Colonic mucosa (tissue), 4 donors: ENCODE measurements at places on chromosomes 5 and 9. TPM values are rescaled to one million over a fixed set of nuclear protein-coding genes. Genes with fewer than 3 reads are reported as not detected.

GRCh38 chr5:170818232-170818631 lies 34.7 kb downstream of the GABRP start:
- no peak overlapping the region for H3K27ac ChIP-seq
- no peak for DNase-seq
- H3K4me3 ChIP-seq: no peak overlapping the region
- H3K36me3 ChIP-seq: no peaks in the 10 kb centered on the region
- no peaks in the 10 kb centered on the region for H3K27me3 ChIP-seq

GRCh38 chr5:74414228-74414627 lies 226.3 kb downstream of the ENC1 start:
- DNase-seq: no peak
- no peaks in the 10 kb centered on the region for H3K27me3 ChIP-seq
- no peak overlapping the region for H3K27ac ChIP-seq
- no peaks in the 10 kb centered on the region for H3K36me3 ChIP-seq
- H3K4me1 ChIP-seq: no peaks in the 10 kb centered on the region
- no peak overlapping the region for H3K4me3 ChIP-seq

- H3K4me1 ChIP-seq: no peaks in the 10 kb centered on the region
- no peak for DNase-seq
- no peak overlapping the region for H3K27ac ChIP-seq
- H3K27me3 ChIP-seq: no peaks in the 10 kb centered on the region
- H3K4me3 ChIP-seq: no peak overlapping the region
Observed at GRCh38 chr9:18942801-18943200, 90.2 kb downstream of the SAXO1 start.

GRCh38 chr5:171614511-171614910 lies 171.1 kb upstream of the SMIM23 start:
- no peaks in the 10 kb centered on the region for H3K27me3 ChIP-seq
- H3K36me3 ChIP-seq: no peaks in the 10 kb centered on the region
- no peak for DNase-seq
- no peak overlapping the region for H3K27ac ChIP-seq
- no peaks in the 10 kb centered on the region for H3K4me1 ChIP-seq

- no peak for DNase-seq
- no peak overlapping the region for H3K27ac ChIP-seq
- no peaks in the 10 kb centered on the region for H3K4me1 ChIP-seq
- no peaks in the 10 kb centered on the region for H3K27me3 ChIP-seq
Observed at GRCh38 chr9:121217609-121218292, 16.1 kb upstream of the RAB14 start.

- no peak overlapping the region for H3K27ac ChIP-seq
- H3K36me3 ChIP-seq: no peaks in the 10 kb centered on the region
- H3K4me3 ChIP-seq: peak overlapping the region; percentile 36
- DNase-seq: peak; percentile 80
- H3K27me3 ChIP-seq: no peaks in the 10 kb centered on the region
- H3K4me1 ChIP-seq: no peaks in the 10 kb centered on the region
Observed at GRCh38 chr5:117454716-117455212, 880.1 kb upstream of the SEMA6A start.

GRCh38 chr9:5593904-5594303 lies 35.0 kb upstream of the RIC1 start:
- no peak for DNase-seq
- no peak overlapping the region for H3K27ac ChIP-seq
- no peaks in the 10 kb centered on the region for H3K4me1 ChIP-seq
- H3K27me3 ChIP-seq: no peaks in the 10 kb centered on the region
- no peak overlapping the region for H3K4me3 ChIP-seq

GRCh38 chr5:168734620-168735300 lies 155.6 kb upstream of the PANK3 start:
- no peaks in the 10 kb centered on the region for H3K27me3 ChIP-seq
- no peaks in the 10 kb centered on the region for H3K36me3 ChIP-seq
- no peak overlapping the region for H3K27ac ChIP-seq

DNA sequence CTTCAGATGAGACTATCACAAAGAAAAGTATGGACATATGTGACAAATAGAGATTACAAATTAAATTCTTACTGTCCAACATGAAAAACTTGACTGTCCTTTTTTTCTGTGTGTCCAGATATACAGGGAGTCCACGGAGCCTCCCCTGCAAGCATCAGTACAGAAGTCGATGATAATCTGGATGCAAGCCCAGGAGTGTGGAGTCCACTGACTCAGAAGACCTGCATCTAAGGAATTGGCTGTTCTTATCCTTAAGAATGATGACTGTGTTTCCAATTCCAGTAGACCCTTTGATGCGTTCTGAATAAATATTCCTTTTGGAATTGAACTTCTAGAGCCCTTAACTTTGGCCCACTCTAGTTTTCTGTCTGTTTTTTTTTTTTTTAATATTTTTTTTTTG lies 56.7 kb upstream of the TAF11L2 start:
- no peaks in the 10 kb centered on the region for H3K4me1 ChIP-seq
- no peaks in the 10 kb centered on the region for H3K27me3 ChIP-seq
- H3K4me3 ChIP-seq: no peak overlapping the region
- H3K27ac ChIP-seq: no peak overlapping the region

GRCh38 chr9:124726886-124727285 lies 44.2 kb downstream of the NR6A1 start:
- no peaks in the 10 kb centered on the region for H3K36me3 ChIP-seq
- no peak for DNase-seq
- H3K4me1 ChIP-seq: no peaks in the 10 kb centered on the region
- H3K27me3 ChIP-seq: no peaks in the 10 kb centered on the region
- no peak overlapping the region for H3K4me3 ChIP-seq
- no peak overlapping the region for H3K27ac ChIP-seq

DNA sequence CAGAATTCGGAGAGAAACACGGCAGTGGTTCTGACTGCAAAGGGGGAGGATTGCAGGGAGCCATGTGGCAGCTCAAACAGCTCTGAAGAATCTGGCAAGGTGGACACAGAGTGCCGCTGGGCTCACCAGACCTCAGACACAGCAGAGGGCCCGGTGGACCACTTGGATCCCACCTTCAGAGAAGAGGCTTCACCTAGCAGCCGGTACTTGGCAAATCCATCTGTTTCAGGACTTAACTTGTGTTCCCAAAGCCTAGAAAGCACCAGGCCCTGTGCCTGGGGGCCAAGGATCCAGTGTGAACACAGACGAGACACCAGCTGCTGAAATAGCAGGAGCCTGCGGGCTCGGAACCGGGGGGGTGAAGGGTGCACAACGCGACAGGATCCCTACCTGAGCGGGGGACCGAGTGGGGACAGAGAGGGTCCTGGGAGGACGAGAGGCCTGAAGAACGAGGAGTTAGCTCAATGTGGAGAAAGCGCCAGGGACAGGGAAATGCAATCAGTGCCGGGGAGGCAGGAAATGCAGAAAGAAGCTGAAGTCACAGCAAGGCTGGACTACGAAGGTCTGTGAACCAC lies 44.6 kb downstream of the BTNL9 start:
- H3K27me3 ChIP-seq: no peaks in the 10 kb centered on the region
- DNase-seq: no peak
- H3K4me1 ChIP-seq: no peaks in the 10 kb centered on the region
- H3K36me3 ChIP-seq: no peaks in the 10 kb centered on the region
- no peak overlapping the region for H3K4me3 ChIP-seq

DNA sequence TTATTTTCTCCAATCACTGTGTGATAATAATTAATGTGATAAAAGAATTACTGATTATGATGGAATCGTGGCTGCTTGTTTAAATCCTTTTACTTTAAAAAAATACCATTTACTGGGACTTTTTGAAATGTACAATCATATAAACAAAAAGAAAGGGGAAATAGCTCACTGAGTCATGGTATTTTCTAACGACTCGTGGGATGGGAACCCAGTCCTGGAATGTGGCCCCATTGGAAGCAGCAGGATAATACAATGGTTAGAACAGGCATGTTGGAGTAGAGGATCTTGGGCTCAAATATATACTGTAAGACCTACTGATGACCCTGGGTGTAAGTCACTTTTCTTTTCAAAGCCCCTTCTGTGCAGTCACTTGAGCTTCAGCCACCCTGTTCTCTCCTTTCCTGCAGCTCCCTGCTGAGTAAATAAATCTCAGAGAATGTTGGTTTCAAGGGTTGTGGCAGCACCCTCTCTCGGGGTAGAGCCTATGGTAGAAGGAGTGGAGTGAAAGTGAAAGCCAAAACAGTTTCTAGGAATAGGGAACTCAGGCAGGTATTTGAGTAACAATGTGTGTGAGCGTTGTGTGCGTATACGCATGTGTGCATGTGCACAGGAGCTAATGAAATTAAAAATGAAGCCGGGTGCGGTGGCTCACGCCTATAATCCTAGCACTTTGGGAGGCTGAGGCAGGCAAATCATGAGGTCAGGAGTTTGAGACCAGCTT lies 40.8 kb upstream of the LARP1 start:
- DNase-seq: peak; percentile 60
- H3K4me3 ChIP-seq: peak overlapping the region; percentile 16
- no peaks in the 10 kb centered on the region for H3K27me3 ChIP-seq
- H3K4me1 ChIP-seq: peaks cover 6% of the 10 kb centered on the region
- H3K36me3 ChIP-seq: no peaks in the 10 kb centered on the region
- peak overlapping the region; percentile 65 for H3K27ac ChIP-seq

DNA sequence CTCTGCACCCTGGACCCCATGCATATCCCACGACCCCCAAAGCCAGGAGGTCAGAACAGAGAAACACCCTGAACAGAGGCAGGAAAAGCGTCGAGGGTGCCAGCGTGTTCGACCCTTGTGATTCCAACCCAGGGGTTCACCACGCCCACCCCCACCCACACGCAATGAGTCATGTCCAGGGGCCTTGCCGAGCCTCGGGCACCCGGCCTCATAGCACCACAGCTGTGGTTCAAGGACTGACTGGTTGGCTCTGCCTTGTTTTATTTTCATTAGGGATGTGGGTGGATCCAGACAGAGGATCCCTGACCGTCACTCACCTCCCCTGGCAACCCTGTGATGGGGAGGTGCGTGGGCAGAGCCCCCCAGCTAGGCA lies 9.5 kb upstream of the QSOX2 start:
- H3K4me1 ChIP-seq: no peaks in the 10 kb centered on the region
- no peaks in the 10 kb centered on the region for H3K27me3 ChIP-seq
- H3K27ac ChIP-seq: no peak overlapping the region
- DNase-seq: no peak

GRCh38 chr5:2577312-2578036 lies 174.0 kb downstream of the IRX2 start:
- no peaks in the 10 kb centered on the region for H3K27me3 ChIP-seq
- H3K4me1 ChIP-seq: no peaks in the 10 kb centered on the region
- H3K27ac ChIP-seq: no peak overlapping the region
- DNase-seq: no peak

GRCh38 chr5:139178935-139179334 lies 19.2 kb downstream of the SIL1 start:
- H3K27me3 ChIP-seq: no peaks in the 10 kb centered on the region
- no peak overlapping the region for H3K4me3 ChIP-seq
- H3K27ac ChIP-seq: peak overlapping the region; percentile 9
- H3K4me1 ChIP-seq: peaks cover 5% of the 10 kb centered on the region
- DNase-seq: no peak

DNA sequence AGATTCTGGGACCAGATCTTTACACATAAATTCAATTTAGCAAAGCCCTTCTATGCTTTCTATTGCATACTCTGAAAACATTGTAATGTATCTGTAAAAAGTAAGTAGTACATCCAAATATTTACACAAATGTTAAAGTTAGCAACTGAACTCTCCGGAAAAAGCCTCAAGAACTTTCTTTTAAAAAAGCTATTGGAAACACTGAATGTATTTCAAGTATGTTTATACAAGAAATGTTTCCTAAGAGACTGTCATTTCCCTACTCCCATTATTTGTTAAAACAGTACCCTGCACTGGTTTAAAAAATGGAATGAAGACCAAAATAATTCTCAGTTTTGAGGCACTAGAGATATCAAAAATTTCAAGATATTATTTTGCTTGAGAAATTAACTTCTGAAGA lies 44.8 kb upstream of the TRIM36 start:
- no peaks in the 10 kb centered on the region for H3K36me3 ChIP-seq
- no peak for DNase-seq
- H3K27me3 ChIP-seq: no peaks in the 10 kb centered on the region

DNA sequence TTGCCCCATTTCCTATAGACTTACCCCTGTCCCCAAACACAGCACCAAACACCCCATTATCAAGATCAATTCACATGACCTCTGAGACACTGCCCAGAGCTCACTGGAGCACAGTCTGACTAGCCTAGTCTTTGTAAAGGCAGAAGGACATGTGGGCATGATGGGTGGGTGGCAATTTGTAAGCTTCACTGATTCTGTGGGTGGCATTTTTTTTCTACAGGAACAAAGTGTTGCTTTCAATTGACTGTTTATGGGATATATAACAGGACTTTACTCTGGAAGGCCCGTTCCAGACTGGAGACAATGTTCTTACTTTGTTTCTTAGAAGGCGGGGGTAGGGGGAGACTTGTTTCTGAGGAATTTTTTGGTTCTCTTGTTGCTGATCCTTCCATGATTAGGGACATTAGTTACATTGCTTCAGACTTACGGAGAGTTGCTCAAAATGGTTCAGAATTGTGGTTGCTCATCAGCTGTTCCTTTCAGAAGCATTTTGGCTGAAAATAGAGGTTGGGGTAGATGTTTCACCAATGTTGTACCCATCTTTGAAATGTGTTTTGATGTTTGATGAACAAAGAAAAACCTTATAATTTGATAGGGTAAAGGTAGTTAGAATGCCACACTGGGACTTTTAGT lies 20.2 kb downstream of the NNT start:
- DNase-seq: no peak
- H3K4me1 ChIP-seq: no peaks in the 10 kb centered on the region
- no peak overlapping the region for H3K27ac ChIP-seq
- H3K4me3 ChIP-seq: no peak overlapping the region

DNA sequence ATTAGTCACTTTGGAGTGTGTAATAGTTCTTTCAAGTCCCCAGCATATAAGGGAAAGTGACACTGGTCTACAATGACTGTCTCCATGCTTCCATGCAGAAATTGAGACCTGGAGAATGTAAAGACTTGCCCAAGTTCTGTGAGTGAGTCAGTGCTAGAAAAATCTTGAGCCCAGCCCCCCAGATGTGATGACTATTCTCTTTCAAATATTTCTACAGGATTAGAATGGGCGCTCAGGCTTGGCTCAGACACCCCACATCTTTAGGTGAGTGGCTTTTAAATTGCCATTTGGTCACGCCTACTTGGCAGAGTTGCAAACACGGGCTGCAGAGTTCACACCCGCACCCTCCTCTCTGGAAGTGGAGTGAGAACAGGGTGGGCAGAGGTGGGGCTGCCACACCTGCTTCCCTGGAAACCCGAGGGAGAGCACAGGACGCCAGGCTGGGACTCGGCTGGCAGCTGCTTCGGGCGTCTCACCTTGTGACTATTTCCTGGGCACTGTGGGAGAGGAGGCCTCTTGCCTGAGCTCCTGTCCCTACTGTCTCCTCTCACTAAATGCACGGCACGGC lies 37.6 kb downstream of the ROPN1L start:
- DNase-seq: peak; percentile 87
- H3K36me3 ChIP-seq: no peaks in the 10 kb centered on the region
- no peaks in the 10 kb centered on the region for H3K27me3 ChIP-seq
- H3K4me3 ChIP-seq: no peak overlapping the region
- H3K27ac ChIP-seq: no peak overlapping the region

DNA sequence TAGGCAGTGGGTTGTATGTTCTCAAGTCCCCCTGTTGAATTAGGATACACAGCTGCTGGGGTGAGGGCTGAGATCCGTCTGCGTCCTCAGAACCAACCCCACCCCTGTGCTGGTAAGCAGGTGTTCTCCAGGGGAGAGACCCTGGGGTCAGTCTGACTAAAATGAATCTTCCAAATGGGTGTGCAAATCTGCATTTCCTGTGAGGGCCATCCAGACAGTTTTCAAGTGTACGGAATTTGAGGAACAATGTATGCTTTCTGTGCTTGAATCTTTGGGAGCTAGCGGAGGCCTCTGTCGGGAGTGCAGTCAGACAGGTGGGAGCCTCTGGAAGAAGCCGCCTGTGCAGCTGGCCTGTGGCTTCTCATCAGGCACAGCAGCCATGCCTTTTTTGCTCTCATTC lies 122.9 kb downstream of the MACROH2A1 start:
- H3K27me3 ChIP-seq: no peaks in the 10 kb centered on the region
- DNase-seq: no peak
- no peak overlapping the region for H3K27ac ChIP-seq
- no peaks in the 10 kb centered on the region for H3K36me3 ChIP-seq

GABRA6 gene
- total RNA-seq: not detected

CNTNAP3 gene
- 1.6 TPM for total RNA-seq

TEK gene
- 1.6 TPM for total RNA-seq
